ENCODE measurements at places on chromosomes 3 and 15.
A peak's percentile ranks its signal among the peaks of the same experiment; 100 is the strongest.

GRCh38 chr15:50119063-50120040, at the start of gene ATP8B4:
Gene ATP8B4, minus strand, starts transcription at chr15:50119233. Its CDS starts 12,267 bp downstream, at chr15:50106966.
- peak; percentile 31 for DNase-seq

DNA sequence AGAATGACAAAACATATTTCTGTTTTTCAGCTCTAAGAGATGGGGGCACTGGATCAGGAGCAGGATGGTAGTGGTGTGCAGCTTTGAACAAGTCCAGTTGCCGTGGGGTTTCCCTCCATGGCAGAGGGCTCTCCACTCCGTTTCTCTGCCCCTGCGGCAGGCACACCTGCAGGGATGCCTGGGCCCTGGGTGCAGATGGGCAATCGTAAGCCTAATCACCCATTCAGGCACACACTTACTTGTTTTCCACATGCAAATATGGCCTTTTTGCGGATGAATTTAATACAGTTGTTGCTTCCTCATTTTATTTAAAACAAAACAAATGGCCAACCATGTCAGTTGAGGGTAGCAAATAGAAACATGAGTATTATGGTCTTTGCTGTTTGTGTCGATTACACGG, 85.1 kb downstream of the LPP start:
- DNase-seq, result no peak

DNA sequence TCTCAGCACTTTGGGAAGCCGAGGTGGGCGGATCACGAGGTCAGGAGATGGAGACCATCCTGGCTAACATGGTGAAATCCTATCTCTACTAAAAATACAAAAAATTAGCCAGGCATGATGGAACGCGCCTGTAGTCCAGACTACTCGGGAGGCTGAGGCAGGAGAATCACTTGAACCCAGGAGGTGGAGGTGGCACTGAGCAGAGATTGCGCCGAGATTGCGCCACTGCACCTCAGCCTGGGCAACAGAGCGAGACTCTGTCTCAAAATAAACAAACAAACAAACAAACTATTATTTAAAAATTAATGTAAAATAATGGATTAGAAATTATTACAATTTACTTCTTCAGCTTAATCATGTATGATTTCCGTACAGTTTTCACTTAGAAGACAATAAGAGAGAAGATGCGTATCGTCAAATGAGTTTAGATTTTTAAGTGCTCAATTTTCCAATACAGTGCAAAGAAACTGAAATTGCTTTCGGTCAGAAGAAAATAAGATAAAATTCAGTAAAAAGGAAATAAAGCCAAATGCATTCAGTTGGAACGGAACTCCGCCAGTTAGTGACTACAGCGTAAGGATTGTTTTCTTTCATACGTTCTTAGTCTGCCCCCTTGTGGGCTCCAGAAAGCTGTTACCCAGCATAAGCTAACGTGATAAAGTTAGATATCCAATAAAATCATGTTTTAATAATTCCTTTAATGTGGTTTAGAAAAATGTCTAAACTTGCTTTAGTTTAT, 24.8 kb downstream of the AADAC start:
- peak; percentile 38 for DNase-seq

DNA sequence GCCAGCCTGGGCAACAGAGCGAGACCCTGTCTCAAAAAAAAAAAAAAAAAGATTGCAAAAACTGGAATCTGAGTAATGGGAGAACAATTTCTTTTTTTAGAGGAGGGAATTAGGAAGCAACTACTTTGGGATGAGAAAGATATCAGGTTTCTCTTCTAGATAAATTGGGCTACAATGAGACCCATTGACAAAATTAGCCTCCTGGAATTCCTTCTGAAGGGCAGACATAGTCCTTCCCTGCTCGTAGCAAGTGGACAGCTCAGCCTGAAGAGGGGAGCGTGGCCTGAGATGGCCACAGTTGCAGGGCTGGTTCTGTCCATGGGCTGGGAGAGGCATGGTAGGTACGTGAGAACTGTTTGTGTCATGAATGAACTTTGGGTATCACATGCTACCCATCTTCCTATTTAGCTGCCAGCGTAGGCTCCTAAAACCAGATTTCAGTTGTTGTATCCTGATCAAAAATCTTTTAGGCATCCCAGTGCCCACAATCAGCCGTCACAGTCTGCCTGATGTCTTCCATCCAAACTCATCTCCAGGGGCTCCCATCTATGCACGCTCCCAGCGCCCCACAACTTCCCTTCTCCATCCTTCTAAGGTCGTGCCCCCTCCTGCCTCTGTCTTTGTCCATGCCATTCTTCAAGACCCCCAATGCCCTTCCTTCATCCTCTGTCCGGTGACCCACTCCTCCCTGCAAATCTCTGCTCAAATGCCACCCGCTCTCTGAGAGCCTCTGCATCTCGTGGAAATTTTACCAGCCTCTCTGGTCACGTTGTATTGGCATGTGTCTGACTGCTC, 92.0 kb upstream of the NR2E3 start:
- no peak for DNase-seq

DNA sequence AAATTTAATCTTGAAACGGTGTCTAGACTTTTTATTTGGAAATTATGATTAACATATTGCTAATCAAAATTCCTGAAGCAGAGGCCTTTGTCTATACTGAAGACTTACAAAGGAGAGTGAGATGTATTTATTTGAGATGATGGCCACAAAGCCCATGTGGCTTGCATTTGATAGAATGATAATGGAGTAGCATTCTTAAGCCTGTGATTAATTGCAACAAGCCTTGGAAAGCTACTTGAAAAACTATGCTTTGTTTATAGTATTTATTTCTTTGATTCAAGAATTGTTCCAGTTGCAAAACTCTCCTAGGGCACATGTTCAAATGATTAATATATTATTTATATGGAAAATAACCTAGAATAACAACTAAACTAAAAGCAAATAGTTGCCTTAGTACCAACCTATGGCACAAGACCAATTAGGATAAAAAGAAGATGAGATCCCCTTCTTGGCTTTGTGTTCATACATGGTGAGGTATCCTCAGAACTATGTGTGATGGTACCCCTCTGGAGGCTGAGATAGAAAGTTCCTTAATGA, 244.1 kb upstream of the TBL1XR1 start:
- no peak for DNase-seq

DNA sequence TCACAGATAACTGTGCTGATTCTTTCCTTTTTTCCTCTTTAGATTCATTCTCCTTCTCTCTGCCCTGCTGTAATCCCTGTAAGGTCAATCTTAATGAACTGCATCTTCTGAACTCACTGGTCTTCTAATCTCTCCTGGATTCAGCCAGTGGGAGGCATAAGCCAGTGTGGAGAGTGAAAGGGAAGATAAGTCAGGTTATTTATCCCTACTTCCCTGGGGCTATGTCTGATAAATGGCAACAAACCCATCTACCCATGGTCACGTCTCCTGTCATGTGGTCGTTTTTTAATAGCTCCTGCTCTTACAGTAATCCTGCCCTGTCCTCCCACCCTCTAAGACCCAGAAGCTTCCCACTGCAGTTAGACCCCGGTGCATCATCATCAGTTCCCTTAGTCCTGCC, 199.6 kb upstream of the NAALADL2 start:
- DNase-seq, result no peak

DNA sequence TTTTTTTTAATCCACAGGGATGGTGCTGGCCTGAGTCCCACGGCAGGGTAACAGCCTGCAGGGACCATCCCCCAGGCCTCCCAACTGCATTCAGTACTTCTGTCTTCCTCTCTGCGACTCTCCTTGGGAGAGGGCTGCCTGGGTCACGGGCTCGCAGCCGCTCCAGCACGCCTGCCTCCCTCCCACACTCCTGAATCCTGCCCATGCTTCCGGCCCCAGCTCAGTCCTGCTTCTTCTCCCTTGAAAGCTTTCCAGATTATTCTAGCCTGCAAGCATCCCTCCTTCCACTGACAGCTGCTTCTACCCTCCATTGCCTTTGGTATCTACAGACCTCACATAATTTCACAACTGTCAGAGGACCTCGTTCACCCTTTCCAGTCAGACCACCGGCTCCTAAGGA, 32.4 kb downstream of the MEGF11 start:
- DNase-seq, result no peak

DNA sequence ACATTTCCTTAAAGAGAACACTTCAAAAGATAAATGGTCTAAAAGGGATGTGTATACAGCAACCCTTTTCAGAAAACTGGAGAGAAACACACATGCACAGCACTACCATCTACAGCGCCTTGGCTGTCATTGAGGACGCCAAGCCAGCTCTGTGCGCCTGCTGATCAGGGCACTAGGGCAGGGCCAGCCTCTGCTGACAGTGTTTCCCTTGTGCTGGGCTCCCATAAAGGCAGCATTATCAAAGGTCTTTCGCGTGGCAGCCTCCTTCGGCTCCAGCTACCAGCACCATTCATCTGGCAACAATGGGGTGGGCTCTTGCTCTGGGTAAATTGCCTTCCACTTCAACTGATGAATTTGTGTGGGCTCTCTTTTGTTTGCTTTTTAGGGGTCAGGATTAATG, 53.4 kb downstream of the LDHAL6B start:
- no peak for DNase-seq

DNA sequence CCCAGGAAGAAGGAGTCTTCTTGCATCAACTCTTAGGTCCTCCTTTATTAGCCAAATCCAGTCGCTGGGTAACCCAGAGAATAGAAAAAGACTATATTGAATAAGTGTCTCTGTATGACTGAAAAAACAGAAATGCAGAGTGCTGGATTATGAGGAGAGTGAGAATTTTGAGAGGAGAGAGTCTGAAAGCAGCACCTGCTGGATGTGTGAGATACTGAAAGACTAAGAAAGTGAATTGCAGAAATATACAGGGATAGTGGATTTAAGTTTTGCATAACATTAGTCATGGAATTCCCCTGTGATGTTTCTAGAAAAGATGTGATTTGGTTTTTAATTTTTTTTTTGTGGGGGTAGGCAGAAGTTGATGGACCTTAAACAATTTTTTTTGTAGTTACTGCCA, 296.5 kb downstream of the MECOM start:
- no peak for DNase-seq

DNA sequence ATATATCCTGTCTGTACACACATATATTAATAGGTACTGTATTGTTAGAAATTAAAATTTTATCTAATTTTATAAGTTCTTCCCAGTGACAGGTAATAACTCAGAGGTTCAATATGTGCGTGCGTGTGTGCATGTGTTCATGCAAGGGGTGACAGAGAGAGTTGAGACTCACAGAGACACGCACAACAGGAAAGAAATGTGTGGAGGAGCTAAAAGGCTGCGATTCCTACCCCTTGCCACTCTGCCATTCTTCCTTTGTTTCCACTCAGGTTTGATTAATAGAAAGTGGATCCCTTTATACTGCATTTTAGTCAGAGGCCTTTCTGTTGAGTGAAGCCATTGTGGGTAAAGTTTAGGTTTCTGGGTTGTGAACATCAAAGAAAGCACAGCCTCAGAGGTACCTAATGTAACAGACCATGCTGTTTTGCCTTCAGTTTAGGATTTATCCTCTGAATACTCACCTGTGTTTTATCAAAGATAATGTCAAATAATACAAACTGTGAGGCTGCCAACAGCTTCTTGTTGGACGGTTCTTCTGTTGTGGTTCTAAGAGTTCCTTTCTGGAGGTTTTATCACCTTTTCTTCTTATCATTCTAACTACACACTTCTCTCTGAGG, 182.3 kb downstream of the EPHA3 start:
- DNase-seq, result no peak

DNA sequence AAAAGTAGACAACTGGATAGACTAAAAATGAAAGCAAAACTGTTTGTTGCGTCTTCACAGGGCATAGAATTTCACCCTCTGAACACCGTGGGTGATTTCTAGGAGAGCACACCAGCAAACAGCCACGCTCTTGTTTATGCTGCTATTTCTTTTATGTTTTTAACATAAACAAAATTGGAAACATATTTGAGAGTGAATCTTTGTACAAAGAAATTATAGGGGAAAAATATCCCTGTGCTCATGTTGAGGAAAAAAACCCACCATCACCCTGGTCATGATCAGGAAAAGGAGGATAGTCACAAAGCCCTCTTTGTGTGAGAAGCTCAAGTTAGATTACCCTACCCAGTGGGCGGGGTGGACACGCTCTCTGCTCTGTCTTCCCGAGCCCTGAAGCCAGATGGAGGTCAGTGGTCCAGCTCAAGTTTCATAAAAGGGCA, 313.3 kb downstream of the SATB1 start:
- no peak for DNase-seq

DNA sequence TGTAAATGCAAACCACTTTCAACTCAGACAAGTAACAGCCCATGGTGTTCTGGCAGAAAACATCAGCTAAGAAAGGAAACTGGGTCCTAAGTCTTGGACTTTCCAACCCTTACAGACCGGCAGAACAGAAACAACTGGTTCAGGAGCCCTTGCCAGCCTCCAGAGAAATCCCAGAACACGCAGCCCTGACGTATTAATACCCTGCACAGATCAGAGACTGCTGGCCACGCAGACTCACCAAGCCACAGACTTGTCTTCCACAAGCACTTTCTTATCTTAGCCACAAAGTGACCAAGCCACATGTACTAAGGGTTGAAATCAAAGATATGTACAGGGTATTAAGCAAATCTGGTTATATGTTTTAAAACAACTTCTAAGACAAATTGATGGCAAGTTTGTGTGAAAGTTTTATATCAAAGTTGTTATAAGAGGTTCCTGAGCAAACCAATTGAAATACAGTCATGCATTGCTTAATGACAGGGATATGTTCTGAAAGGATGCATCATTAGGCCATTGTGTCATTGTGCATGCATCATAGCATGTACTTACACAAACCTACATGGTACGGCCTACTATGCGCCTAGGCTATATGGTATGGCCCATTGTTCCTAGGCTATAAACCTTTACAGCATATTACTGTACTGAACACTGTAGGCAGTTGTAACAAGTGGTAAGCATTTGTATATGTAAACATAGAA, 36.8 kb downstream of the BTD start:
- no peak for DNase-seq

DNA sequence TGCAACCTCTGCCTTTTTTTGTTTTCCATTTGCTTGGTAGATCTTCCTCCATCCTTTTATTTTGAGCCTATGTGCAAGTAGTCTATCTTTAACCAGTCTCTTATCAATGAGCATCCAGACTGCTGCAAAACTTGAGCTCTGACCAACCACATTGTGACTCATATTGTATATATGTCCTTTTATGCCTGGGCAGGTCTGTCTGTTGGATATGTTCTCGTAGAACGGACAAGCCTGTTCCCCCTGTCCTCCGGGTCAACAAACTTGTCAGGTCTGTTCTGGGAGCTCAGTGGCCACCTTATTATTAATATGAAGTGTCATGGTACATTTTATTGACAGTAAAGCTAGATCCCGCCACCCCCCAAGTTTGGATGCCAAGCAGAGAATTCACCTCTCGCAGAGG, 252.9 kb upstream of the ST8SIA2 start:
- DNase-seq, result peak; percentile 5

Measured in H9 (cell line).